Activated T-cell treated with anti-CD3 and anti-CD28 coated beads, Interleukin-2, amount 50 U/mL, for 4 hours (primary cell): ENCODE measurements at places on chromosomes 5 and 9. TPM values are rescaled to one million over a fixed set of nuclear protein-coding genes. Genes with fewer than 3 reads are reported as not detected.

PCA3 gene
- total RNA-seq, result not detected

PCDHGA9 gene
- total RNA-seq, result 0.16 TPM

HSD17B3 gene
- not detected for total RNA-seq

FAM163B gene
- total RNA-seq, result not detected

SLC36A2 gene
- not detected for total RNA-seq

PCDHA9 gene
- not detected for total RNA-seq

GABRA6 gene
- not detected for total RNA-seq

PWWP2A gene
- 25.0 TPM for total RNA-seq

SLC1A3 gene
- 0.56 TPM for total RNA-seq

FOXD1 gene
- total RNA-seq, result 0.13 TPM

HEMGN gene
- total RNA-seq, result 0.46 TPM

NUTM2F gene
- not detected for total RNA-seq

GABRB2 gene
- total RNA-seq, result not detected

MARCOL gene
- total RNA-seq, result not detected

DDX4 gene
- total RNA-seq, result 0.48 TPM

KIAA0825 gene
- total RNA-seq, result 0.38 TPM

MTMR12 gene
- 23.9 TPM for total RNA-seq

CKMT2 gene
- total RNA-seq, result not detected

ELOVL7 gene
- 0.05 TPM for total RNA-seq

MEIKIN gene
- total RNA-seq, result not detected

PTGER4 gene
- 173 TPM for total RNA-seq

OSMR gene
- total RNA-seq, result 0.08 TPM
